ENCODE measurements at places on chromosomes 11 and 22.
A peak's percentile ranks its signal among the peaks of the same experiment; 100 is the strongest.

DNA sequence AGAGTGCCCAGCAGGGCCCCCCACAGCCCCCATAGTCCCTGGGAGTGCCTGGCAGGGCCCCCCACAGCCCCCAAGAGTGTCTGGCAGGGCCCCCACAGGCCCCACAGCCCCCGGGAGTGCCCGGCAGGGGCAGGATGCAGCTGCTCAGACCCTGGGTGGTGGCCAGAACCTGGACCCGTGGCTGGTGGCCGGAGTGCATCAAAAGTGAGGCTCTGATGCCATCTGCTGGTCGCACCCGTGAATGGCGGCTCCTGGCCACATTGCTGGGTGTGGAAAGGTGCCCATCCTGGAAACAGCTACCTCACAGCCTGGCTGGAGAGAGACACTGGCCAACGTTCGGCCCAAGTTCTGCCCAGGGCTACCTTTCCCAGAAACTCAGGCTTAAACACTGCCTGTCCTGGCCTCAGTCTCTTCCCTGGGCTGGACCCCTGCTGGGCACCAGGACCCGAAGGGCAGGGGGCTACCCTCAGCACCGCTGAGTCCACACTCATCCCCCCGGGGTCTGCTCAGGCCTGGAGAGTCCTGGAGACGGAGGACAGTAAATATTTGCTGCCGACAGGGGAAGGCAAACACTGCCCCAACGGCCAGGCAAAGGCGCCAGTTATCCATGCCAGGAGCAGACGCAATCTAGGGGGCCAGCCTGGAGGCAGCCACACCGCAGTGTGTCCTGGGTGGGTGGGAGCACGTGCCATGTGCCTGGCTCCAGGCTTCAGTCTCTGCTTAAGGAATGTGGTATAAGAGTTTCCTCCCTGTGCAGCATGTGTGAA, 4.4 kb downstream of the INS start:
- DNase-seq, result peak; percentile 57

GRCh38 chr11:110000031-110000502, 93.1 kb upstream of the ZC3H12C start:
- DNase-seq, result peak; percentile 11

DNA sequence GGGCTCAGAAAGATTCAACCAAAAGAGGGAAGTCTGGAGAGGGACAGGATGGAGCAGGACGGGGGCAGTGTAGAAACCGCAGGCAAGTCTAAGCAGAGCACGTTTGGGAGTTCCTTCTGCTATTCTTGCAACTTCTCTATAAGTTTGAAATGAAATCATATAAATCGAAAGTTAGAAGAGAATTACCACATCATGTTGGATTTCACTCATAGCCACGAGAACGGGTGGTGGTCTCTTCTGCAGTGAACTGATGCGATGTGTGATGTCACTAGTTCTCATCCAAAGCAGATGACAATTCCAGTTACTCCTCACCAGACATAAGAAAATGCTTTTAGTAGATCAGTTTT, 36.0 kb downstream of the KCNQ1 start:
- DNase-seq, result peak; percentile 86

DNA sequence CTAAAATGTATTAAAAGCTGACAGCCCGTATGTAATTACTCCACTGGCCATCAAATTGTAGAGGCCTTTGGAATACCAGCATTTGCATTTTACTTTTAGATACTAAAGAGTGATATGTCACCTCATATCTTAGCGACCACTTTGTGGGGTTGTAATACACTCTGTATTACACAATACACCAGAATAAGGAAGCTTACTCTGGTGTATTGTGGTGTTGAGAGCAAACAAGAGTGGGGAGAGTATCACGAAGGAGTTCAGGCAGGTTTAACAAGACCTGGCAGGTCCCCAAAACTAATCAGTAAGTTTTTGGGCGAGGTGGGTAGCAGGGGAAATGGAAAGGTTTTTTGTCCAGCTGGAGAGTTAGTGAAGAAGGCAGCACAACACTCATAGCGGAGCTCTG, 3.2 kb downstream of the NUP50 start:
- peak; percentile 71 for DNase-seq

DNA sequence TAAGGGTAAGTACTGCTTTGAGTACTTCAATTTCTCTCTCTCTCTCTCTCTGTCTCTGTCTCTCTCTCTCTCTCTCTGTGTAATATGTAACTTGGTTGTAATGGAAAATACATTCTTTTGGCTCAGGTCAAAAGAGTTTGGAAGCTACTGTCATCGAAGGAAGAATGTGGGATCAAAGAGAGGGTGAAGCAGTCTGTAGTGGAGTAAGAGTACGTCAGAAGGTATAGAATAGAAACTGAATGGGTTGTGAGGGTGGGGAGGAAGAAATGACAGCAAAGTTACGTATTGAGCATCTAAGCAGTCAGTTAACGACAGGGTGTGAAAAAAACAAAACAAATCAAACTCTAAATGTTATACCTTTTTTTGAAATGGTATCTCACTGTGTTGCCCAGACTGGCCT, 10.0 kb downstream of the NCAM1 start:
- DNase-seq, result no peak

GRCh38 chr11:624705-625635, at the start of gene CDHR5:
CDHR5 (minus strand) TSS chr11:624955; CDS start chr11:624902, 53 bp downstream.
- no peak for DNase-seq

All from NB4 (cell line).